Stimulated activated CD8-positive, alpha-beta memory T cell treated with anti-CD3 and anti-CD28 coated beads, Interleukin-4, amount 100 ng/mL, for 1 hour (primary cell): ENCODE measurements at places on chromosomes 11 and 22.

GRCh38 chr11:113698515-113698914 lies 7.6 kb downstream of the TMPRSS5 start:
- DNase-seq = no peak

- no peak for DNase-seq
Measured at GRCh38 chr11:61921446-61921845, 4.1 kb upstream of the RAB3IL1 start.

DNA sequence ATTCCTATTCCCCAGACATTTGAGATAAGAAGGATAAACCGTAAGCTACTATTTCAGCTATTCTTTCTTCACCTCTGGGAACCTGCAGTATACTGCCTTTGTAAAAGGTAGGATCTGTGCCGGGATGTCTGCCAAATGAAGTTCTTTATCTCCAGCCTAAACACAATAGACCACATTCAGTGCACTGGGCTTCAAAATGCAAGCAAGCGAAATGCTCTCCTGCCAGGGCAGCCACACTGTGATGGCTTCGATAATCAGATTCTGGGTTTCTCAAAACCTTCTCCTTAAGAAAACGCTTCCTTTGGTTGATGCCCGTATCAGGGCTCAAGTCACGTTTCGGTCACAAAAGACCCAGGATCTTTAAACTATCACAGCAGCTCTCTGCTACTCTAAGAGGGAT lies 299.5 kb upstream of the B3GAT1 start:
- DNase-seq = no peak

DNA sequence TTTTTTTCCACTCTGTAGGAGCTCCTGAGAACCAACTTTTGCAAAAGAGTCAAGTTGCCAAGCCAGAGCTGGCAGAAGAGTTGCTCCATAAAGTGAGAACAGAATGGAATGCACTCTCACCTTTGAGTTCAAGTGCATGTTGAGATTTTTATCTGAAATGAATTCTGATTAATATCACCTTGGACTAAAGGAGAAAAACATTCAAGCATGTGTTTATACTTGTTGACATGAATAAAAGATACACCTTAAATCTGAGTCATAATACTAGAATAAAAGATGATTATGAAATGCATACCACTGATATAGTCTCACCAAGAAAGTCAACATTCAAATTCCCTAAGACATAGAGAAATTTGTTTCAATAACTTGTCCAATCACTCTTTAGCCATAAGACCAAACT lies 37.8 kb downstream of the ARL14EP start:
- no peak for DNase-seq
